SK-N-DZ (cell line): ENCODE measurements at places on chromosomes 16 and 17.

GRCh38 chr16:67967958-67968399 is 458 bp downstream of the SLC12A4 start:
- DNase-seq, result no peak

DNA sequence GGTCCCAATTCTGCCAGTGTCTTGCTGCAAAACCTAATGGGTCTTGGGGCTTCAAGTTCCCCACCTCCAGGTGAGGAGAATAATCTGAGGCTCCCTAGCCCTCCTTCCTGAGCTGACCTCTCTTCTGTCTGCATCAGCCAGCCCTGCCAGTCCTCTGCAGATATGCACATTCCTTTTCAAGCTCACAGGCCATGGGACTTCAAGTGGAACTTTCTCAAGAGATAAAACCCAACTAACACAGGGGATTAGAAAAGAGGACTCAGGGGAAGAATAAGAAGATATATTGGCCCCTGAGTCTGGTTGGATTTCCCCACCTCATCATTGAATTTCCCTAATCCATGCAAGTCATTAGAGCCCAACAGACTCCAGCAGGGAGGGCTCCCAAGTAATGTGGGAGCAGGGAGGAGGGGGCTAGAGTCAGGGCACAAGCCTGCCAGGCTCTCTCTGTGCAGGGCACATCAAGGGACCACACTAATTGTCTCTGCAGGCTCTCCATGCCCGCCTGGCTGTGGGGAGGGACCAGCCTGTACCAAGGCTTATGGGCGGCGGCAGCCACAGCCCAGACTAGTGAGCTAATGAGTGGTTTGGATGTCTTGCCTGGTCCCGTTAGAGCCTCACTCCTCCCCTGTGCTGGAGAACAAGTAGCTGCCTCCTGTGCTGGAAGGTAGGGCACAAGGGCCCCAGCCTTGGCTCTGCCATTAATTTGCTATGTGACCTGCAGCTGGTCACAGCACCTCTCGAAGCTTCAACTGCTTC is 1.2 kb downstream of the KRT14 start:
- no peak for DNase-seq

DNA sequence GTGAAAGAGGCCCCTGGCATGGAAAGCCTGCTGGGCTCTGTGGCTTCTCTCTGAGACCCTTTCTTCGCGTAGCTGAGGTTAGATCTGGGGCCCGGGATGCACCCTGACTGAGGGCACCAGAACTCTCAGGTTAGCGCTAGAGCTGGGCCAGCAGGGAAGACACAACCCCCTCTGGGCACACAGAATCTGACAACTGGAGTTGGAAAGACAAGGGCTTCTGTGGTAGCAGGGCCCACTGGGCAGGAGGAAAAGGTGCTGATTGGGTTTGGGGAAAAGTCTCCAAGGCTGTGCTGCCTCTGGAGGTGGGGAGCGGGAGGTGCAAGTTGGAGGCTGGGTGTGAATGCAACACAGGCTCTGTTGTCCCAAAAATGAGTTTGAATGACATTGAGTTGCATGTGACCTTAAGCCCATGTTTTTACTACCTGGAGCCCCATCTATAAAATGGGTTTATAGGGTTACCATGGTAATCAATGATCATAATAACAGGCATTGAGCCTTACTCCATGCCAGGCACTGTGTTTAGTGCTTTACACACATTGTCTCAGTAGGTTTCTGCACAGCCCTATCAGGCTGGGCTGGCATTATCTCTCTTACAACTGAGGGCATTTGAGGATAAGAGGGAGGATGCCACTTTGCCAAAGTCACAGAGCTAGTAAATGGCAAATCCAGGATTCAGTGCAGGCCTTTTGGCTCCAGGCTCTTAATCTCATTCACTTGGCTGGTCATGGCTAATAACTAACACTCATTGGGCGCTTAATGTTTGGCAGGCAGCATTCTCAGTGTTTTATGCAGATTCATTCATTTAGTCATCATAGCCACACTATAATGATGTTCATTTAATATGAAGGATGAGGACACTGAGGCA is 9.5 kb upstream of the IGFBP4 start:
- DNase-seq, result peak; percentile 60

DNA sequence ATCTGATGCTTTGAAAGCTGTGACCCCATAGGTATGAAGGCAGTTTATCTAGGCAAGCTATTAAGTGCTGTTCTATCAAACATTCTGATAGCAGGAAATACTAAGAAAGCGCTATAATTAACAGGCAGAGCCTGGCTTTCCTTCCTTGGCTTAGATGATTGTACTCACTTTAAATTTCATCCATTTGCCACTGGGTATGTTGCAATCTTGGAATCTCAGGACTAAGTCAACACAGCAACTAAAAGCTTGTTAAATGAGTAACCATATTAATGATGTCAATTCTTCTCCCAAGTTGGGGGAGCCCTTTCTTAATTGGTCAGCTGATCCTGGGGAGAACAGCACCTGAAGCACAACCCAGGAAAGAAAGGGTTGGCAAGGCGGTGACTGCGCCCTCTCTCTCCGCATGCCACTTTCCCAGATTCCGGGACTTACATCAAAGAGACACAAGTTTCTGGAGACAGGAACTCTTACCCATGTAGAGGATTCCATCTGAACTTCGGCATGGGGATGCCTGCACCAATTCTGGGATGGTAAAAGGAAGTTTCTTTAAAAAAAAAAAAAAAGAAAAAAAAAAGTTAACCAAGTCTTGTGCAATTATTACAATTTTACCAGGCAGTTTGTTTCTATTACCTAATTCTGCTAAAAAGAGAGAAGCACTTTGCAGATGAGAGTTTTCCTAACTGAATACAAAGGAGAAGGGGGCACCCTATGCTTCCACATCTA is 54.4 kb upstream of the ICAM2 start:
- no peak for DNase-seq

GRCh38 chr16:83808573-83809014 is 816 bp downstream of the HSBP1 start:
- DNase-seq, result no peak

- no peak for DNase-seq
These were observed 297.0 kb downstream of the SEC14L1 start for GRCh38 chr17:77437747-77438146.

GRCh38 chr16:21600031-21600773 is 825 bp downstream of the METTL9 start:
- peak; percentile 23 for DNase-seq

DNA sequence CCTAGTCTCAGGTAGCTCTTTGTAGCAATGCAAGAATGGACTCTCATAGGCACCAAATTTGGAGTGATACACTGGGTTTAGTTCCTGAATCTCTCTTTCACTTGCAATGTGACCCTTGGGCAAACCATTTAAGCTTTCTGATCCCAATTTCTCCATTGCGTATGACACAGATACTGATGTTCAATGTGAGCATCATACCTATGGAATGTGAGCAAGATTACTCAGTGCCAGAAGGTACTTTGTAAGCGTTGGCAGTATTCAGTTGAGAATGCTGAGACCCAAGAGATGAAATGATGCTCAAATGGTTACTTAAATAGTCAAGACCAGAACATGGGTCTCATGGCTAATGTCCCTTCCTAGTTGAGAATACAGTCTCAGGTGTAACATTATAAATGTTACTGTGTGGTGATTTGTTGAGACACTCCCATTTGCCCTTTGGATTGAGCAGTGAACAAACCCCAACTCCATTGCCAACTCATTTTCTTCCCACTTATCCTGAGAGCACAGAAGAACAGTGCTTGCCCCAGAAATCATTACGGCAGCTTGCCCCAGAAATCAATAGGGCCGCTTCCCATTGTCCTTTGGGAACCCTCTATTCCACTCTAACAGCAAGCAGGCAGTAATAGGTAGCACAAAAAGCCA is 134.1 kb downstream of the SOX9 start:
- no peak for DNase-seq

GRCh38 chr16:11240636-11241473 is 15.1 kb downstream of the SOCS1 start:
- DNase-seq, result no peak

- no peak for DNase-seq
These were observed 14.6 kb downstream of the CALB2 start for GRCh38 chr16:71373073-71373472.

- no peak for DNase-seq
These were observed 5.8 kb downstream of the RPAIN start for GRCh38 chr17:5425826-5426225.

- no peak for DNase-seq
These were observed 399.7 kb downstream of the XYLT1 start for GRCh38 chr16:17070882-17071592.

- DNase-seq, result no peak
These were observed 2.9 kb downstream of the IRF8 start for GRCh38 chr16:85901773-85902365.

GRCh38 chr16:54912720-54913119 is 17.9 kb upstream of the IRX5 start:
- no peak for DNase-seq

DNA sequence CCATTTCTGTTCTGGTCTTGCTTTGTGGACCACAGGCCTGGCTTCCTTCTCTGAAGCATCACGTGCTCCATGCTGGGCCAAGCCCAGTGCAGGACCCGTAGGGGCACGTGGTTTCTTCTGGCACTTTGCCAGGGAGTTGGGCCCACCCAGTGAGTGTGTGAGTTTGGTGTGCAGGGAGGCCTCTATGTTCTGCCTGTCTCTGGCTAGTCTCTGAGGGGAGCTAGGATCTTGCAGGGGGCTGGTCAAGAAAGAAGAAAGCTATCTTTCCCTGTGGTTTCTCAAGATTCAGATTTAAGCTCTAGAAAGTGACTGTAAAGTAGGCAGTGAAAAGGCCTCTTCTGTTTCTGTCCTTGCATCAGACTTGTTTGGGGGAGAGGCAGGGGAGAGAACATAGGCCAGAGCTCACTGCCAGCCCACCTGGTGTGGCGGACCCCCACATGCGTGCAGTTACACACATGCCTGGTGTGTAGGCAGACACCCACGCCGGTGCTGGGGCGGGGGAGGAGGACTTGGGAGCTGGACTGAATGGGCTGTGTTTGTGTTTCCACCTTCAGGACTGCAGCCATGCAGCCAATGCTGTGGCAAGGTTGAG is 11.8 kb downstream of the LASP1 start:
- DNase-seq, result peak; percentile 69

GRCh38 chr17:32626379-32626791 is 139.6 kb downstream of the CDK5R1 start:
- no peak for DNase-seq

- no peak for DNase-seq
These were observed 3.5 kb downstream of the E4F1 start for GRCh38 chr16:2226918-2227317.

GRCh38 chr16:80852261-80852872 is 48.0 kb upstream of the CDYL2 start:
- no peak for DNase-seq

GRCh38 chr16:89198417-89199240 is 1.7 kb downstream of the SLC22A31 start:
- no peak for DNase-seq

DNA sequence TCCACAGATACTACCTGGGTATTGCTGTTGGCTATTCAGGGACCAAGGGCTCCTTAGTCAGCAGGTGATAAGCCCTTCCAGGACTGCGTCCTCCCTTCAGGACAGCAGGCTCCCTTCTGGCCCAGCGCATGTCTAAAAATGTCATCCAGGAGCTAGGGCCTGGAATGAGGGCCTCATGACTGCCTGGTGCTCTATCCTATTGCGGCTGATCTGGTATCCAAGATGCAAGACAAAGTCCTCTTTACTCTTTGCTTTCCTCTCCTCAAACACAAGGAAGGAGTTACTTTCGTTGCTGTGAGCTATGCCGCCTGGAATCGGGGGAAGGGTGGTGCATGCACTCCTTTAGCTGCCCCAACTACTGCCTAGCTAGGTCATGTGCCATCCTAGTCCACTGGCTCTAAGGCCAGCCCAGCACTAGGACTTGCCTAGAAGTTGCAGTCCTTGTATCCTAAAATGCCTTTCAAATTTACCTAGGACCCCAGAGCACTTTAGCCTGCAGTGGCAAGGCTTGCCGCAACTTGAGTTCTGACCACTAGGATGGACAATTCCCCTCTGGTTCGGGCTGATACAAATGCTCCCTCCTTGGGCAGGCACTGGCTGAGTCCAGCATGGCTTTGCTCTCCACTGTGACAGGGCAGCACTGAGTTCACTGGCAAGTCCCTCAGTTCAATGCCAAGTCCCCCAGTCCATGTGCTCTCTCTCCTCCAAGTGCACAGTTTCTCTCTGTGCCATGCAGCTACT is 10.1 kb upstream of the TMEM219 start:
- DNase-seq, result no peak

DNA sequence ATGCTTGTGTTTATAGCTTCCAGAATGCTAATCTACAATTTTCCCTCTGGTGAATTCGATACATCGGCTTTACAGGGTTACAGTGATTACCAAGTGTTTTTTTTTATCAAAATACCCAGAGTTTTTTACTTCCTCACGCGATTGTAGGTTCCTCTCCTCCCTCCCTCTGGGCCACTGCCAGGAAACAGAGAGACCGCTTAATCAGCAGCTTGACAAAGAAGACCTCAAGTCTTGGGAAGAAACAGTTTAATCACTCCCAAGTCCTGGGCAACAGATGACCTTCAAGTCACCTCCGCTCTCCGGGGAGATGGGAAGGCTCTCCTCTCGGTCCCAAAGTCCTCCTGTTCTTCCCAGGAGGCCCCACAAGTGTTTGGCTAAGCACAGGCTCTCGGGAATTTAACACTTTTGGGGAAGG is 23.5 kb downstream of the SMTNL2 start:
- DNase-seq, result no peak

DNA sequence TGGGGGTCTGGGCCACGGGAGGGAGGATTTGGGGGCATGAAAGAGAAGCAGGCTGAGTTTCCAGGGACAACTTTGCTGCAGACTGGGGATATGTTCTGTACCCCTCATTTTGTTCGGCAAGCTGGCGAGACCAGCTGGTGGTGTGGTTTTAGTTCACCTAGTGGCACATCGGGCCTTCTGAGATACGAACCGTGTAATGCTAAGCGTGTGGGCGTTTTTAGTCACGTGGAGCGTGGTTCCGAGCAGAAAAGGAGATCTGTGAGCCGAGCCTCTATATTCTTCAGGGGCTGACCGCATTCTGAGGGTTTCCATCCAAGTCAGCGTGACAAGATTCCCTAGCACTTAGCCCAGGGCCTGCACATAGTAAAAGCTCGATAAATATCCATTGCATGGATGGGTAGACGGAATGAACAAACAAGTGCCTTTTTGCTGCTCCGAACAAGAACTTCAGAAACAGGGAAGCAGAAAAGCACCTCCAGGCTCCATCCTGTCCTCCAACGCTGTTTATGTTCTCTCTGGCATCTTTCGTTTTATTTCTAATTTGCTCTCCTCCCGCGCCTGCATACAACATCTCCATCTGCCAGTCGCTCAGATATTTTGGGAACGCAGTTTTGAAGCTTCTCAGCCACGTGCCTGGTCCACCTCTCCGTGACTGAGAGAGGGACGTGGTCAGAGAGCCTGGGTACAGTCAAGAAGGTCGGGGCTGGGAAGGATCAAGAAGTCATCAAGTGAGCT is 5.8 kb downstream of the SYT17 start:
- DNase-seq, result no peak

- DNase-seq, result no peak
These were observed 22.1 kb downstream of the MRC2 start for GRCh38 chr17:62649570-62649969.

- no peak for DNase-seq
These were observed 26.2 kb downstream of the ZNF778 start for GRCh38 chr16:89243664-89244063.

- DNase-seq, result no peak
These were observed 40.4 kb upstream of the DNAH17 start for GRCh38 chr17:78617511-78618061.

GRCh38 chr16:81707411-81708265 is 71.5 kb upstream of the PLCG2 start:
- no peak for DNase-seq
